ENCODE measurements at places on chromosomes 7 and 10.

DNA sequence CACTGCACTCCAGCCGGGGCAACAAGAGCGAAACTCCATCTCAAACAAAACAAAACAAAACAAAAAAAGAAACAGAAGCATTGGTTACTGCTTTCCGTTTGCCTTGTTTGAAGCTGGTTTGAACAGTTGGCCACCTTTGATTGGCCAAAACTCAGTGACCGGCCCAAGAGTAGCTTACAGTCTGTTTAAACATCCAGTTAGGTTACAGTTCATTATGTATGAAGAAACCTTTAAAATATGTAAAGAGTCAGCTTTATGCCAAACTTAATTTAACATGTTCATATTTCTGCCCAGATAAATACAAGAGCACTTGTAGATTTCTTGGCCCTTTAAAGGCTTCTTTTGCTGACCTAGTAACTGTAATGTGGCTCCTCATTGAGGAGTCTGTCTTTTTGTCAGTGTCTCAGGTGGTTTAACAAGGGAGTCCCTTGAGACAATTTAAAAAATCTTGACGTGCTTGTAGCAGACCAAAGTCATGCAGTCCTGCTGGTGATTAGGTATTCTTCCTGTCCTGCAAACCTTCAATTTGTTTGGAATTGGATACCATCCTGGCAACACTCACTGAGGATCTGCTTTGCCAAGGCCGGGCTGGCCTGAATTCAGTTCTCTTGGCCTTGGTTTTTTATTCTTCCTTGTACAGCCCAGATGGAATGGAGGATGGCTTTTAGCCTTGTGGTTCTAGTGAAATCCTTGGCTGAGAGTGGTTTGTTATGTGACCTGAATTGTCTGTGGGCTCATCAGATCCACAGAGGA is 128.9 kb downstream of the PLXDC2 start:
- DNase-seq = peak; percentile 31

DNA sequence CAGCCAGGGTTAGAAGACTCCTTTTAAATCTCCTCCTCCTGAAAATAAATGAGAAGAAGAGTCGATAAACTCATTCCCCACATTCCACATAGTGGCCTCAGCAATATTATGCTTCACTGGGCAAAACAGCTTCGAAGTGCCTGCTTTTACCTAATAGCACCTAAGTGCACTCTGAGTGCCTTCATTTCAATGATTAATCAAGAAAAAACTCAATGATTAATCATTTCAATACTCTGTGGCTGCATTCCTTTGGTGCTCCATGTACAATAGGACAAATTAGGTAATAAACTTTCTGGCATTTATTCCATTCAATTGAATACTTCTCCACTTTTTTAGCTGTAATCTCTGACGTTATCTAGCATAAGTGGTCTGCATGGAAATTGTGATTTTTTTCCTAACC is 174.6 kb downstream of the CCDC71L start:
- no peak for DNase-seq

DNA sequence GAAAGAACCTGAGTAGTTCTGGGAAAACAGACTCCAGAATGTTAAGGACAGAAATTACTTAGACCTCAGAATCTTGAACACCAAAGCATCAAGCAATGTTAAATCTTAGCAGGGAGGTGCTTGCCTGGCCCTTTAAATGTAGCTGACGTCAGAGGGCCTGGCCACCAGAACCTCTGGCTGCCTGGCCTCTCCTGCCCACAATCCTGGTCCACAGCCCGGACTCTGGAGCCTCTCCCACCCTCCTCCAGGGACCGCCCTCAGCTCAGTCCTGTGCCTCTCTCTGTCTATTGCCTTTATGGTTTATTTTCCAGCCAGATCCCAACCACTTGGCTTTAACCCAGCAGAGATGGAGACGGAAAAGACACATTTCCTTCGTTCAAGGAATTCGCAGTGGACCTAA is 42.2 kb upstream of the EGR2 start:
- DNase-seq = no peak

- DNase-seq = no peak
These were observed 801.9 kb downstream of the ANKRD7 start for GRCh38 chr7:119026391-119026790.

DNA sequence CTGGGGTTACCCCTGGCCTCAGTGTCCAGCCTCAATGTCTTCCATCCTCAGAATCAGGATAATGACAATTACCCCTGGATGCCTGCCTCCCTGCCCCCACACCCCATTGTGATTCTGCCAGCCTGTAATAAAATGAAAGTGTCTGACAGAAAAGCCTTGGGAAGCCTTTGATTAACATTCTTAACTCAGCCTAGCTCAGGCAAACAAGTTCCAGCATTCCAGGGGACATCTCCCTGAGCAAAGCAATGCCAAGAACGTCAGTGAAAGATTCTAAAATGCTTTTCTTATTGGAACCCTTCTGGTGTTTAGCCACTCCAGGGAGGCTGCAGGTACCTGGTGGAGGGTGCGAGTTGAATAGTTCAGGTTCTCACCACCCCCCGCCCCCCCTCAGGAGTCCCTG is 18.7 kb downstream of the AFAP1L2 start:
- DNase-seq = no peak

GRCh38 chr10:131620314-131620713 is 280.5 kb upstream of the PPP2R2D start:
- no peak for DNase-seq

DNA sequence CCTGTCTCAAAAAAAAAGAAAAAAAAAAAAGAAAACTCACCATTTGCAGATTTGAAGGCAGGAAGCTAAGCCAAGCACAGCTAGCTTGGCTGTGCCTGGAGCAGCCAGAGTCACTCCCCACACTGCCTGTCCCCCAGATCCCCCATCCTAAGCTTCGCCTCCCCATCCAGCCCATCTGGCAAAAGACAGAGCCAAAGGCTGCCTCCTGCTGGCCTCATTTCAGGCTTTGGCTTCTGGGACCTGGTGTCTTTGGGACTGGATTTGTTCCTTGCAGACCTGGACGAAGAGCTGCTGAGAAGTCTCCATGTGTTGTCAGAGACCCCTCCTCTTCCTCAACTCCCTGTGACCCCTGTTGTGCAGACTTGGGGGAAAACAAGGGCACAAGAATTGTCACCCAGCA is 8.1 kb downstream of the ASL start:
- DNase-seq = no peak

DNA sequence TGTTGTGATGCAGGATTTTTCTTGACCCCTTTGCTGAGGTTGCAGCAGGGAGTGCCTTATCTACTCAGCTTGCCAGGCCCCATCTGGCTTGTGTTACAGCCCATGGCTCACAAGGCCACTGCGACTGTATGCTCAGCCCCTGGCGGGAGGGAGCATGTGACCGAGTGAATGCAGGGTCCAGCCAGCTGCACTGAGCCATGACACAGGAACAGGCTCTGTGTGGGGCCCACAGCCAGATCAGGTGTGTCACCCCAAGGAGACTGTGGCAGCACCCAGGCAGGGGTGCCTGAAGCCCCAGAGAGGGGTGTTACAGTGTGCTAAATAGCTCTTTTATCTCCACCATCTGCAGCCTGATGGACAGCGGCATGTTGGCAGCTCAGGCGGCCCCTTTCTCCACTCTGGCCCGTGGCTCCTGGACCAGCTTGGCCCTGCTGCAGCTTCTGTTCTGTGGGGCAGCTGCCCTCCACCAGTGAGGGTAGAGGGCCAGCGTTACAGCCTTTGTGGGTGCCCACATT is 2.6 kb upstream of the PCBD1 start:
- peak; percentile 56 for DNase-seq

GRCh38 chr7:143455942-143456341 is 12.7 kb downstream of the TAS2R60 start:
- no peak for DNase-seq

DNA sequence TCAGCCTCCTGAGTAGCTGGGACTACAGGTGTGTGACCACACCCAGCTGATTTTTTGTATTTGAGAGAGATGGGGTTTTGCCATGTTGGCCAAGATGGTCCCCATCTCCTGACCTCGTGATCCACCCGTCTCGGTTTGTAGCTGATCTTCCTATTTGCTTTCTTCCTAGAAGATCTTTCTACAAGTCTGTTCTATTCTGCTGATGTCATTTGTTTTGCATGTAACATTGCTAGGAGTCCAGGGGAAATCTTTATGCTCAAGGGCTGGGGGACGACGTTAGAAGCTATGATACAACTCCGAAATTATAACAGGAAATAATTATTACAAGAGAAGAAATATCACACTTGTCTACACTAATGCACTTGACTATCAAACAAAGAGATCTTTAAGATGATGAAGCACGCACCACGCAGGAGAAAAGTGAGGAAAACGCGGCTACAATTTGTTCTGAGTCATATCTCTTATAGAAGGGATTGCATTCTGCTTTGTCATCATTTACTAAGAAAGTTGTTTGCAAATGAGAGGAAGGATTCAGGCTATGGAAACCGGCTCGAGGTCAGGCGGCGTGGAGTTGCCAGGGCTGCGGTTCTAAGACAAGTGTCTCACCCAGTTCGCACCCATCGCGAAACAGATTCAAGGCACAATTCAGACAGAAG is 103.0 kb upstream of the CARD11 start:
- no peak for DNase-seq

- DNase-seq = peak; percentile 40
These were observed 11.9 kb upstream of the TSPAN15 start for GRCh38 chr10:69439350-69439739.

Data from hippocampal formation (tissue), 2 donors.